T-helper 2 cell (primary cell): ENCODE measurements at places on chromosomes 13 and 19.
A peak's percentile ranks its signal among the peaks of the same experiment; 100 is the strongest.

GRCh38 chr13:44575741-44576350, at the start of gene TSC22D1:
TSS of gene TSC22D1 (minus strand) at chr13:44576330. CDS start at chr13:44576074, 256 bp downstream.
- DNase-seq = peak; percentile 59

GRCh38 chr13:34469196-34469986, 472.7 kb upstream of the NBEA start:
- DNase-seq = no peak

- DNase-seq = no peak
These were observed 172.6 kb upstream of the ATXN8OS start for GRCh38 chr13:69935043-69935442.

DNA sequence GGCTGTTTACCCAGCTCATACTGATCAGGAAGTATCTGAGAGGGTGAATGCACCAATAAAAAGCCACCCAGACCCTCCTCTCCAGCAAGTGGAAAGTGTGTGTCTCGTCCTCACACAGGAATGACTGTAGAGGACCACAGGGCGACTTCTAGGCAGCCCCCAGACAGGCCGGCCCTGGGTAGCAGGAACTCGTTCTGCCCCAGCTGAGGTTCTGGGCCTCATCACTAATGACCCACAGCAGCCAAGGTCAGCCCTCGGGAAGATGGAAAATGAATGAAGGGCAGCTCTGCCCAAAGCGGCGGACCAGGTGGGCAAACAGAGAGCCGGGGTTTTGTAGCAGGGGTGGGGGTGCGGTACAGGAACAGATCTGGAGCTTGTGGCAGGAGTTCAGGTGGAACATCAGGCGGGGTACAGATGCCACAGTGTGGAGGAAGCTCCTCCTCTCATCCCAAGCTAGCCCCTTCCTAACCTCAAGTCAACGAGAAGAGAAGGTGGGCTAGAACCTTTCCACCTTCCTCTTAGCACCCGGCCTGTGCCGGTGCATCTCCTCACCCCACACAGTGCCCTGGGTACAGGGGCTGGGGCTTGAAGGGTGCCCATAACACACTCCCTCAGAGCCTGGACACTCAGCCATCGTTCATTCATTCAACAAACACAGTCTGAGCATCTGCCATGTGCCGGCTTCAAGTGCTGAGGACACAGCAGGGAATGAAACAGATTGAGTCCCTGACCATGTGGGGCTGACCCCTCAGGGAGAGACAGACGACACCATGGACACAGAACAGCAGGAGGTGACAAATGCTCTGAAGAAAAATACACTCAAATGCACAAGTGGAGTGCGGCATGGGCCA, 36.2 kb downstream of the RFX2 start:
- no peak for DNase-seq

DNA sequence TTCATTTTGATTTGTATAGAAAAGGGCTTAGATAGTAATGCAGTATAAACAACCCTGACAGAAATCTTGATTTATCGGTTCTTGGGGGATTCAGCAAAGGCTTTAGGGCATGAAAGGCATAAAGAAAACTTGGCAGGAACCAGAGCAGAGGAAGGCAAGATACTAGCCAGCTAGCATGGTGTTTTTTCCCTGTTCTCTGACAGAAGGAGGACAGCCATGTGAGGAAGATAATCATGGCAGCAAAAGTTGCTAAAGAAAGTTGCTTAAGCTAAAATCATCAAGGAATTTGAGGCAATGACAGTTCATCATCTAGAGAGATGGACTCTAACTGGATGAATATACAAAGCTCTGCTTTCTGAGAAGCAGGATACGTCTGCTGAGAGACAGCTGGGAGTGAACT, 294.1 kb downstream of the KCNRG start:
- DNase-seq = no peak

DNA sequence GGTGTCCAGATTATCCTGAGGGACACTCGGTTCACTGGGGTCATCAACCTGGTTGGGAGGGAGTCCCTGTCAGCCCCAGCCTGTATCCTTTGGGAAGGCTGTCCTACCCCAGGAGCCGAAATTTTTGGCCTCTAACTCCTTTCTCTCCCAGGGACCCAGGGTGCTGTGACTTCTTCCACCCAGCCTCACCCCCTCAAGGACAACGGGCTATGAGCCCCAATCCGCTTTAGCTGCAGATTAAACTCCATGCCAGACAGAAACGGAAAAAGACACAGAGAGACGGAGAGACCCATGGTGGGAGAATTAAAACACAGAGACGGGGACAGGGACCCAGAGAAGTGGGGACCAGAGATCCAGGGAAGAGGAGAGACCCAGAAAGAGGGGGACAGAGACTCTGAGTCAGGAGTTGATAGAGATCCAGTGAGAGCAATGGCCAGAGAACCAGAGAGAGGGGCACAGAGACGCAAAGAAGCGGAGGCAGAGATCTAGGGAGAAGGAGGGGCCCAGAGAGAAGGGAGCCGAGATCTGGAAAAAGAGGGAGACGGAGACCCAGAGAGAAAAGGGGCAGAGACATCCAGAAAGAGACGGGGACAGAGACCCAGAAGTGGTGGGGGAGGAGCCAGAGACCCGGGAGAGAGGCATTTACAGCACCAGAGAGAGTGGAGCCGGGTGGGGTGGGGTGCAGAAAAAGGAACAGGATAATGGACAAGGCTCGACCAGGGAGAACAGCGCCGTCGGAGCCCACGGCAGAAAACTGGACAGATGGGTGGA, 703 bp downstream of the SLC17A7 start:
- DNase-seq = no peak

DNA sequence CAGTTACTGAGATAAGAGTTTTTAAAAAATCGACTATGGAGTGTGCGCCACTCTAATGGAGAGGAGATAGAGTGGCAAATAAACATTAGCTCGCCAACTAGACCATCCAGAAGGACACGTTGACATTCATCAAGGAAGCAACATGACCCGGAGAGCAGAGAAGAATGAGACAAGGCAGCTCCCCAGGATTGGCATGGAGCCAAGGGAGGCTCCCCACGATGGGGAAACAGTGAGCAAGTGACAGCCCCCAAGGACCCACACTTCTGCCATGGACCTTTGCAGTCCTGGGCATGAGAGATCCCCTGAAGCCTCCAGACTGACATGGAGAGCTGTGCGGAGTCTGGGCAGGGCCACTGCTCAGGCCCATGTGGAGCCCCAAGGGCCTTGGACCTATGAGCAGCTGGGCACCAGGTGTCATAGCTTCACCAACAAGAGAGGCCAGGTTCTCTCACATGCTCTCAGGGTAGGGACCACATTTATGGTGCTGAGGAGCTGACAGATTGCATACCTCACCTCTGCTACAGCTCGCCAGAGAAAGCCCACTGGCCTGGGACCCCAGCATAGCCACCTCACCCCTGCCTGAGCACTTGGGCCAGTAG, 6.7 kb downstream of the SIGLEC6 start:
- DNase-seq = no peak

- DNase-seq = no peak
These were observed 641 bp upstream of the SOX21 start for GRCh38 chr13:94712812-94713560.

DNA sequence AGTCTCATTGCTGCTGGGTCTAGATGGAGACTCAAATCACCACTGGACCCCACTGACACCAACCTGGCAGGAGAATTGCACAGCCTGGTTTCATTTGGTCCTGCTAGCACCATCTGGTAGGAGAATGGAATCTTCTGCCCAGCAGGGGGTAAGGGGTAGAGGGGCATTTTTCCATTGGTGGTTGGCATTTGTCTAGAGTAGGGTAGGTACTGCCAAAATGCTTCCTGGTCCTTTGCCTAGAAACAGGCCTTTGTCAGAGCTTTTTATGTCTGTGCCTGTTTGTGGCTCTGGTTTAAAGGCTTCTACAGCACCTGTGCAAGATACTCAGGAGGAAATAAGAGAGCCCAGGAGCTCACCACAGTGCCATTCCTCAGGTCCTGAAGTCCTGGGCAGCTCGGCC, 121.3 kb downstream of the KCTD12 start:
- DNase-seq = no peak

GRCh38 chr13:24282256-24282655, 27.1 kb upstream of the C1QTNF9 start:
- DNase-seq = no peak

GRCh38 chr19:34017024-34017423, 155.3 kb upstream of the LSM14A start:
- no peak for DNase-seq

DNA sequence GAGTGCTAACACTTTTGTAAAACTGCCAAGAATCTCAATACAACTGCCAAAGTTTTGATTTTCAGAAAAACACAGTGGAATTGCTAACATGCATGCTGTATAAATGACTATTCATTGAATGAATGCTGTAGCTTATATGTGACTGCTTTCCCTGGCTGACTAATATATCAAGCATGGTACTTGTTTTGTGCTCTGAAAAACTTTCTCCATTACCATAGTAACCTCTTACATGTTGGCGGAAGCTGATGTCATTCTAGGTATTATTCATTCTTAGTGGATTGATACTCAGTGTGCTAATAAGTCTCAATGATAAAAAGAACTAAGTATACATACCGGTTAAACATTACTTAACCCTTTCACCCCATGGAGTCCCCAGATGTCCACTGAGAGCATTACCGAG, 166.1 kb upstream of the MYO16 start:
- peak; percentile 45 for DNase-seq

- DNase-seq = no peak
These were observed 35.6 kb downstream of the NDFIP2 start for GRCh38 chr13:79516595-79516994.

GRCh38 chr19:13055213-13056051, 47.2 kb downstream of the LYL1 start:
- no peak for DNase-seq
